ENCODE measurements at places on chromosomes 3 and 15.
A peak's percentile ranks its signal among the peaks of the same experiment; 100 is the strongest.

DNA sequence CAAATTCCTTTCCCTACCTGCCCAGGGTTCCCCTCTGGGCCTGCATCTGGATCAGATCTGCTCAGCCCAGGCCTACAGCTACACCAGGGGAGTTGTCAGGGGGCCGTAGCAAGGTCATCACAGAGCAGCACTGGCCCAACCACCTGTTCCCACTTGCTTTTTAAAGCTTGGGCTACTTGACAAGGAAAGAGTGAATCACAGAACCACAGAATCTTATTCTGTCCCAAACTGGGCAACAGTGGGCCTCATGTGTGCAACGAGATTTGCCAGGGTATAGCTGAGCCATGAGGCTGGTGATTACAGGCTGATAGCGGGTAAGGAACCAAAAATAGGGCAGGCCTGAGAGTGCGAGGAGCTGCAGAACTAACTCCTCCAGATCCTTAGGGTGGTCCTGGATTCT lies 66.7 kb downstream of the MYLK start:
- no peak for DNase-seq

- DNase-seq: no peak
These were observed 46.3 kb downstream of the LSM3 start for GRCh38 chr3:14224895-14225294.

GRCh38 chr15:78996894-78997275 lies 52.0 kb upstream of the CTSH start:
- DNase-seq: no peak

- DNase-seq: no peak
These were observed 4.5 kb downstream of the EOGT start for GRCh38 chr3:69008980-69009379.

DNA sequence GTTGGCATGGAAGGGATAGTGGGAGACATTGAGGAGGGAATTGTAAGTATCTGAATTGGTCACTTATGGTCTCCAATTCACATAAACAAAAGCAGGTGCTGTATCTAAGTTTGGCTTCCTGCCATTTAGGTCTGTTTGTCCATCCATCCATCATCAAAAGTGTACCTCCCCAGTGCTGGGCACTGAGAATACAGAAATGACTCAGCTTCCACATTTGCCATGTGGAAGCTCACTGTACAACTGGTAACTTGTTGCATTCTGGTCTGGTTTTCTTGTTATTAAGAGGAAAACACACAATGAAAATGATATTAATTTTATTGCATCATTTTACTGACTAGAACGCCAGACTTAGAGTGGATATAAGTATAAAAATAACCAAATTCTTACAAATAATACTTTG lies 30.9 kb upstream of the MUC13 start:
- no peak for DNase-seq

DNA sequence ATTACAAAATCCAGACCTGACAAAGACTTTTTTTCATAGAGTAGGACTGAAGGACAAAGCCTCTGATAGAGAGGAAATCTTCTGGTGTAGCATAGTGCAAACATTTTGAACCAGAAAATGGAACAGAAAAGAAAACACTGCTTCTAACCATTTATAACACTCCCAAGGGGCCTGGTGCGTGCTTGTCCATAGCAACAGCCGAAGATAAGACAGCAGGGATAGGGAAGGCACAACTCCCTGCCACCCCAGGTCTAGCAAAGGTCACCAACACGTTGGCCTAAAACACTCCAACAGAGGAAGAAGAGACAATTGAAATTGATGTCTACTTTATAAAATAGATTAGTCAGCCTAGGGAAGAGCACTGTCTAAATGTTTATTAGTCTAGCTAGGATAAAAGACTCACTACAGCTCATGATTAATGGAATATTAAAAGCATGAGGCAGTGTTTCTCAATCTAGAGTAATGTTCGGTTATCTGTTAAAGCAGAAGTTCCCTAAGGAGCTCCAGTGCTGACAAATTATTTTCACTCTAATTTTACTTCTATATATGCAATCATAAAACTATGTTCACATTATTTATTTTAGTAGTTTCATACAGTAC lies 145.2 kb downstream of the P3H2 start:
- DNase-seq: no peak

DNA sequence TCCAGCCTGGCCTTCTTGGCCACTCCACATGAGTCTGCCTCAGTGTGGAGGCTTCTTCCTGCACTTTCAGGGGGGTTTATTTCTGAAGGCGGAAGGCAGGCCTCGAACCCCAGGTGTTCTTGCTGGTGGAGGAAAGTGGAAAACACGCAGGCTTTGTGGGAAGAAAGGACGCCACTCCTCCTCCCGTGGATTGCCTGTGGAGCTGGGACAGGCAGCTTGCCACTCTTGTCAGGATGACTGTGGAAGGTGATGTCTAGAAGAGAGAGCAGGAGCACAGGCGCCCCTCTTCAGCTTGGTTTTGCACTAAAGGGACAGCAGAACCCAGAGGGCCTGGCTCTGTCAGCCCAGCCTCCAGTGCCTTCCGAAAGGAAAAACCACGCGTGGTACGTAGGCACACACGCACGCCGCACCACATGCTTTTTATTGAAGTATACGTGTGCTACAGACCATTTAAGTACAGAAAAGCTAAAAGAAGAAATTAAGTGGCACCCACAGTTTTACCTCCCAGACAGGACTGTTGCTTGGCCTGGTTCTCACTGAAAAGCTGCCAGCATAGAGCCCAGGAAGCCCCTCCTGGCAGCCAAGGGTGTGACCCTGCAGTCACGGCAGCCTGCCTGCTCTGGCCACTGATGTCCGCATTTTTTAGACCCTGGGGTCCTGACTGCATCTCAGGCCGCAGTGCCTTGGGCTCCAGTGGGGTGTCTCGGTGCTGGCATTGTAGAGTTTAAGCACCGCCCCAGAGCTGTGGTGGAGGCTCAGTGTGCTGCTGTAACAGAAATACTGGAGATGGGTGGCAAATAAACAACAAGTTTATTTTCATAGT lies 21.6 kb downstream of the KLF13 start:
- no peak for DNase-seq

- DNase-seq: no peak
These were observed 159.6 kb downstream of the MFSD1 start for GRCh38 chr3:158961471-158961870.

- DNase-seq: no peak
These were observed 43.3 kb downstream of the IL5RA start for GRCh38 chr3:3066910-3067309.

GRCh38 chr3:138347960-138348753 lies at the start of gene MRAS:
Gene MRAS, plus strand, starts transcription at chr3:138348579. Its CDS starts 24,305 bp downstream, at chr3:138372884.
- peak; percentile 28 for DNase-seq

GRCh38 chr3:141382571-141382970 lies 14.3 kb downstream of the ZBTB38 start:
- no peak for DNase-seq

- no peak for DNase-seq
These were observed 71.9 kb downstream of the FILIP1L start for GRCh38 chr3:100042166-100042981.

DNA sequence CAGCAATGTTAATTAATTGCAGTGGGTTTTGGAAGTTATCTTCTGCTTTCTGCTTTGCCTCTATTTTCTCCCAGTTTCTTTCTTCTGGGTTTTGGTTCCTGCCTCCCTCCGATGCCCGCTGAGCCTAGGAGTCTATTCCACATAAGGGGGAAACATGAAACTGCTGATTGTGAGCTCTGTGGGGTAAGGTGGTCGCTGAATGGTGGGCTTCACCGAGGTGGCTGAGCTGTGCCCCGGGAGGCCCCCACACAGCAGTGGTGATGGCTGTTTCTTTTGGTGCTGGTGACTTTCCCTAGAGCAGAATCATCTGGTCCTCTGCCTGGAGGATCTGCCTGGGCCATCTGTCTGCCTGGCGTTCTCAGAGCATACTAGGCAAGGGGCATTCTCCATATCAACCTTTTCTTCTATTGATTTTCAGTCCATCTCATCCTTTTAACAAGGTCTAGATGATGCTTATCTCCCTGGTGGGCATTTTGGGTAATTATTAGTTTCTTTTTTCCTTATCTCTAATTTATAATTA lies 68.8 kb upstream of the ATP2B2 start:
- DNase-seq: no peak

DNA sequence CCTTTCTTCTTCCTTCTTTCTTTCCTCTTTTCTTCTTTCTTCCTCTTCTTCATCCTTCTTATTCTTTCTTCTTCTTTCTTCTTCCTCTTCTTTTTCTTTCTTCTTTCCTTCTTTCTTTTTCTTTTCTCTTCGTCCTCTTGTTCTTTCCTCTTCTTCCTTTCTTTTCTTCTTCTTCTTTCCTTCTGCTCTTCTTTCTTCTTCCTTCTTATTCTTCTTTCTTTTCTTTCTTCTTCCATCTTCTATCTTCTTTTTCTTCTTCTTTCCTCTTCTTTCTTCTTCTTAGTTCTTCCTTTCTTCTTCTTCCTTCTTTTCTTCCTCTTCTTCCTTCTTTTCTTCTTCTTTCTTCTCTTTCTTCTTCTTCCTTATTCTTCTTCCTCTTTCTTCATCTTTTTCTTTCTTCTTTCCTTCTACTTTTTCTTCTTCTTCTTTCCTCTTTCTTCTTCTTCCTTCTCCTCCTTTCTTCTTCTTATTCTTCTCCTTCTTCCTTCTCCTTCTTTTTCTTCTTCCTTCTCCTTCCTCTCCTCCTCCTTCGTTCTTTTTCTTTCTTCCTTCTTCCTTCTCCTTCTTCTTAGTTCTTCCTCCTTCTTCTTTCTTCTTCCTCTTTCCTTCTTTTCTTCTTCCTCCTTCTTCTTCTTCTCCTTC lies 37.8 kb downstream of the SPG21 start:
- no peak for DNase-seq

- no peak for DNase-seq
These were observed 106.5 kb upstream of the SLC4A7 start for GRCh38 chr3:27590437-27591298.

GRCh38 chr3:137972396-137972795 lies 37.6 kb upstream of the CLDN18 start:
- DNase-seq: no peak

DNA sequence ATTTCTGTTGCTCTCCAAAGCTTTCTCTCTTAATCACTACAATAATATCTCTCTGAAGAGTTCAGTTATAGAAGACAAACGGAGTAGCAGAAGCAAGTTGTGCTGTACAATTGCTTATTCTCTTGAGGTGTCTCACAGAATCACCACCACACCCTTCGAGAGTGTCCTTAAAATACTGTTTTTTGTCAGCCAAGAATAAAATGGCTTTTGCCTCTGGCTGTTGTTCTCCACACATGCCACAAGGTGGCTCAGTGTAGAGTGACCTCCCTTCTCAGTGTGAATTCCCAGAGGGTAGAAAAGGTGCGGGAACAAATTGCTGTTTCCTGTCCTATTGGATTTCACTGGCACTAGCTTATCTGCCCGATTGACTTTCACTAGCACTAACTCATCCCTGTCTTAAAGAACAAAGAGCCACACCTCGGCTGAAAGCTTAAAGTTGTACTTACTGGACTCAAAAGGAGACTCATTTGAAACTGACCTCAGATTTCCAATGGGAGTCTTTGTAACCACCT lies 134.2 kb upstream of the SATB1 start:
- no peak for DNase-seq

DNA sequence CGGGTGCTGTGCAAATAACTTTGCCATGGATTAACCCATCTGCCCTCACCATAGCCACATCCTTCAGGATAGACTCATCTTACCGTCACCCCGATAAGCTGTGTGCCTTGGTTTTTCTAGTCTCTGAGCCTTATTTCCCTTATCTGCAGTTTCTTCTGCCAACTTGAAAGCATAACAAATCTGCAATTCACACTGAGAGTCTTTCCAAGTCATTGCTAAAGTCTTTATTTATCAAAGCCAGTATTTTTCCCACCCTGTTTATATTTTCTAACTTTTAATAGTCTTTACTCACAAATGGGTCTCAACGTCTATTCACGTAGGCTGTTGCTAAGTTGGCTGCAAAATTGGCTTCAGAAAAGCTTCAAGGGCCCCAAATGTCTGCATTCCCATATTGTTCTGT lies 61.6 kb upstream of the SUCLG2 start:
- no peak for DNase-seq

DNA sequence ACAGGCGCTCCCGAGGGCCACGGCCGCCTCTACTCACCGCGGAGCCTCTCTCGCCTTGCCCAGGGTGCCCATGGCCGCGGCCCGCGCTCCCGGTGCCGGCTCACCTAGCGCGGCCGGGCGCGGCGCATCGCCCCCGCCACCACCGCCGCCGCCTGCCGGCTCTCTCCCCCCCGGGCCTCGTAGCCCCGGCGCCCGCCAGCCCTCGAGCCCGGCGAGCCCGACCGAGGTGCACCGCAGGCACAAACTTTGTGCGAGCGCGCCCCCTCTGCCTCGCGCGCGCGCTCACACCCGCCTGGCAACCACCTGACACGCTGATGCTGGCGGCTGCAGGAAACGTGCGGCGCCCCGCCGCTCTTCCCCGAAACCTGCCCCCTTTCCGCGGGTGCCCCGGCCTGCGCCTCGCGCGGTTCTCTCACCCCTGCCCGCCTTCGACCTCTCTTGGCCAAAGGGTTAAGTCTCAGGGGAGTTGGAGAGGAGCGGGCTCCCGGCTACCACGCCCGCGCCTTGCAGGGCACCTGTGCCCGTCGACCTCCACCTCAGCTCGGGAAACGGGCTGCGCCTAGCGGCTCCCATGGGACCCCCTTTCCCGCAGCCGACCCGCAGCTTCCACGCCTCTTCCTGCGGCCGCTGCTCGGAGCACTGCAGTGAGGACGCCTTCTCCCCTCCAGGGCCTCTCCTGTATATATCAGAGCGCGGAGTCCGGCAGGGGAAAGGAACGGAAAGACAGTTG lies at the start of gene RASGRP1:
Gene RASGRP1 (minus strand): TSS at position 258 of the 730 bp plus-strand sequence. CDS start 186 bp downstream, at position 72.
- DNase-seq: peak; percentile 74

GRCh38 chr3:145889730-145890129 lies 271.3 kb downstream of the PLOD2 start:
- DNase-seq: no peak

DNA sequence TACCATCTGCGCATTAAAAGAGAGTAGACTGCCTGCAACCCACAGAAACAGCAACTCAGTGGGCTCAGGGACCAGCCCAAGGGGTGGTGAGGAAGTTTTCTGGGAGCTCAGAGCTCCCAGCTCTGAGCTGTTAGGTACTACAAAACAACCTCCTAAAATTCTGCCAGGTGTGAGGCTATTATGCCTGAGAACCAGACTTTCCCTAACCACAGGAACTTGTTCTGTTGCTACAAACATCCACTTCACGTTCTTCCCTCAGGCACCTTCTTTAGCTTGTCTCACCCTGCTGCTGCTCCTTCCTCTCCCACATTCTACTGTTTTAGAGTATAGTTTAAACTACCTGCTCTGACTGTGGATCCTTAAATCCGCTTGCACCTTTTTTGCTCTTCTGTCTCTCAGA lies 399.4 kb downstream of the ROBO1 start:
- no peak for DNase-seq

DNA sequence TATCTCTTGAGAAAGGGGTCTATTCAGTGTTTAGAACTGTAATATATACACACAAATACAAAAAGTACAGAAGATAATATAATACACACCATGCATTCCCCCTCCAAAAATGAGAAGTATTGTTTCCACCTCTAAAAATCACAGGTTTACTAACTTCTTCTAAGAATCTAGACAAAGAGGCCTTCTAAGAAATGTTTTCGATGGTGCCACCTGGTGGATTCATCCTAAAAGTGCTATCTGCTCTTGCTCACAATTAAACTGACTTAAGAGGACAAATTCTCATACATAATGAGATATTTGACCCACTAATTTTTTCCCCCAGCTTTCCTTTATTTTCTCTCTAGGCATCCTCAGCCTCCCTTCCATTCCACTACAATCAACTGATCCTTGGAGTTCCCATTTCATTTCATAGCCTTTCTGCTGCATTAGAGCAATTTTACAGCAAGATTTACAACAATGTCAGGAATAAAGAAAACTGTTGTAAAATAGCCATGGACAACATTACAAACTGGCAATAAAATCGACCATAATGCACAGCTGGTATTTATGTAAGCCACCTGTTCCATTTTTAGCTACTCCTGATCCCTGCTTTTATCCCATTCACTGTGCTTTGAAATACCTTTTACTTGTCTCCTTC lies 124.6 kb downstream of the ARRDC4 start:
- DNase-seq: no peak

GRCh38 chr3:187243933-187244524 lies 46.7 kb downstream of the RTP1 start:
- no peak for DNase-seq
